Activated effector memory CD4-positive, alpha-beta T cell treated with Interleukin-2 at 50 U/mL for 16 hours (primary cell): ENCODE measurements at places on chromosomes 5 and 9.

GRCh38 chr5:138032028-138032571, 779 bp downstream of the FAM13B start:
- no peak for DNase-seq

GRCh38 chr9:85717220-85717619, 24.5 kb downstream of the AGTPBP1 start:
- no peak for DNase-seq

- DNase-seq: no peak
These were observed 16.4 kb downstream of the MED27 start for GRCh38 chr9:132063281-132063680.

GRCh38 chr9:136642439-136642921, 20.2 kb upstream of the EGFL7 start:
- no peak for DNase-seq

DNA sequence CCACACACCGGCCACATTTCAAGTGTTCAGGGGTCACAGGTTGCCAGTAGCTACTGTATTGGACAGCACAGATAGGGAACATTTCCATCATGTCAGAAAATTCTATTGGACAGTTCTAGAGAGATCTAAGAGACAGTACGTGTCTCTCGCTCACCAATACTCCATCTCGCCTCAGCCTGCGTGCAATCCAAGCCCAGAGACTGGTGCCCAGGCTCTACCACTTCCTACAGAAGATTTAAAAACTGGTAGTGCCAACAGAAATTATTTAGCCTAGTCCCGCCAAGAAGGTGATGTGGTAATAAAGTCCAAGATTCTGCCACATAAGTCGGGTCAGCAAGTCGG, 390 bp upstream of the SNX2 start:
- no peak for DNase-seq

GRCh38 chr9:2180704-2181103, 165.6 kb downstream of the SMARCA2 start:
- no peak for DNase-seq

DNA sequence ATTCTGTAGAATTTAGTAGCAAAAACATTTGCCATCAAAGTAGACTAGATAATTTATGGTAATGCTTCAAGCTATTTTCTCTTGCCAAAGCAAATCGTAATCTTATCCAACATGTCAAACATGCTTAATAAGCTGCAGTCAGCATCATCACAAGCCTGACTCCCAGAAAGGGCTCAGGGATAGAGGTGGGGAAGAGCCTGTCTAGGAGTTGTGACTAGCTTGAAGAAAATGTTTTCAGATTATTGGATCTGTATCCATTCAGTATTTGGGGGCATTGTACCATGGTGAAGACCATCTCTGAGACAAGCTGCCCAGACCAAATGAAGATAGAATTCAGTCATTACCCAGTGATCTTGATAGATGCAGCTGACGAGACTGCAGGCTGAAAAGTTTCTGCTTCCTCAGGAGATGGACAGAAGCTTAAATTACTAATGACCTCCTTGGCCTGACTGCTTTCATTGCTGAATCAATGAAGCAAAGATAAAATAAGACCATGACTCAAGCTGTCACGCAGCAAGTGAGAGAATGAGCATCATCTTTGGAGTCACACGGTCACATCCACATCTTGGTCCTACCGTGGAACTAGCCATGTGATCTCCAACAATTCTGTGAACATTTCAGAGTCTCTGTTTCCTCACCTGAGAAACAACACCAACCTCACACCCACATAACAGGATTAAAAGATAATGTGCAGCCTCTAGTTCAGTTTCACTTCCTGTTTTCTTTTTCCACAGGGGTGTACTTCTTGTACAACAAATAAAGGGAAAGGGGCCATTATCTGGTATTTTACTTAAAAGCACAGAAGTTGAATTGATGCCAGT, 9.4 kb downstream of the ERAP2 start:
- DNase-seq: no peak

GRCh38 chr5:43780586-43780985, 177.6 kb downstream of the NNT start:
- no peak for DNase-seq
